Fibroblast of the aortic adventitia (primary cell): ENCODE measurements at places on chromosomes 12 and 14. TPM values are rescaled to one million over a fixed set of nuclear protein-coding genes. Genes with fewer than 3 reads are reported as not detected.

Gene TSPAN19
- total RNA-seq, result 1.7 TPM in 1 of 2 replicates, not detected in the other

Gene MYF6
- total RNA-seq, result not detected in 2 replicates

Gene PRR4
- 3.4 and 7.1 TPM in 2 replicates for total RNA-seq

Gene C1S
- 516 and 790 TPM in 2 replicates for total RNA-seq

Gene EML1
- 80.3 and 163 TPM in 2 replicates for total RNA-seq

Gene SELPLG
- total RNA-seq, result 0.57 and 1.5 TPM in 2 replicates

DNA sequence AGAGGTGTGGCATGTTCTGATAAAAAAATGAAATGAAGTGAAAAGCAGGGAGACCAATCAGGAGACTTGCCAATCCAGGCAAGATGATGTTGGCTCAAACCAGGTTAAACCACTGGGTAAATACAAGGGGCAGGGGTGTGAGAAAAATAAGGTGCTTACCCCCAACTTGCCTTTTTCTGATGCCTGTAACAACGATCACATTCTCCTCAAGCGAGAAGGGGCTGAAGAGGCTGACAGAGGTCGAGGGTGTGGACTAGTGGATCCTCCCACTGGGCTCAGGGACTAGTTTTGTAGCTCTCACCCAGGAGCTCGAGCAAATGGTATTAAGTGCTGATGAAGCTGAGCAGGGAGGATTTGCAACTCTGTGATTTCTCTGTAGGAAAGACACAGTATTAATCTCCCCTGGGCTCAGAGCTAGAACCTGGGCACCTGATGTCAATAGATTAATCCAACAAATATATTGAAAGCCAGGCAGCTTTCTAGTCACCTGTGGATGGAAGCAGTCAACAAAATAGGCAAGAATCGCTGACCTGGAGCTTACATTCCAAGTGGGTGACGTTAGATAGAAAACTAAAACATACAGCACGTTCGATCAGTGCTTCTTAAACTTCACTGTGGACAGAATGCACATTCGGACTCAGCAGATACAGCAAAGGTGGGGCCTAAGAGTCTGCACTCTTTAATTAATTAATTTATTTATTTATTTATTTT lies 15.2 kb upstream of the EAPP start:
- DNase-seq, result peak; percentile 58

- DNase-seq, result peak; percentile 15
Observed at GRCh38 chr14:77965919-77966435, 166.1 kb downstream of the ADCK1 start.

DNA sequence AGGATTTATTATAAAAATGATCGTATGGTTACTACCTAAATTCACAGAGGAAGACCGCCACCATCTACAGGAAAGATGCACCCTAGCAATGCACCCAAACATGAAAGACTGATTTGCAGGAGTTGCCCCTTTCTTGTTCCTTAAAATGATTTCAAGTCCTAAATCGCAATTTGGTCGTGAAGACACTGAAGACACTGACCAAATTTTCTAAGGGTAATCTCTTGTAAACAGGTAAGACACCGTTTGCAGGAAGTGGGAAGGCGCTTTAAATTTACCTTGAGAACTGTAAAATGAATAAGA lies 1.0 kb downstream of the SOS2 start:
- DNase-seq, result no peak

- no peak for DNase-seq
Observed at GRCh38 chr14:106831322-106831720, 1304.9 kb downstream of the TMEM121 start.

GRCh38 chr12:7833831-7834230 lies 38.9 kb downstream of the SLC2A14 start:
- DNase-seq, result no peak

DNA sequence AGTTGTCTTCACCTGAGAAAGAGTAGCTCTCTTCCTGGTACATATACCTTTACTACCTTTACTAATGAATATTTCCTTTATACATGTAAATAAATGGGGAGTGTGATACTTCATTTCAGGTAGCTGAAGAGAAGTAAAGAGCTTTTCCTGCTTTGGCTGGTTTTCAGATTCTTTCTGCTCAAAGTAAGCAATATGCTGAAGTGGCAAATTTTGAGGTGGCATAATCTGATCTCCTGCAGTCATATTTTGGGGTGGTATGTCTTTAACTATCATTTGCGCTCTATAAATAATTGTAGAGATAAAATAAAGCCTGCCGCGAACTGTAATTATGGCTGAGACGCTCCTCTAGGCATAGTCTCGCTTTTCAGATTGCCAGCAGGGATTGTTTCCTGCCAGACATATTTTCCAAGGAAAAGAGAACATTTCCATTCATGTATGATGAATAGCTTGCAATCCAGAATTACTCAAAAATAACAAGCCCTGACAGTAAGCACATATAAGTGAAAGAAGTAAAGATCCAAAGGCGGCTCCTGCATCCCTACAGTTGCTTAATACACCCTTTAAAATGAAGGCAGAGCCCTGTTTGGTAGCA lies 200.7 kb downstream of the C12orf50 start:
- no peak for DNase-seq

GRCh38 chr12:5622280-5622679 lies 190.4 kb downstream of the NTF3 start:
- no peak for DNase-seq

DNA sequence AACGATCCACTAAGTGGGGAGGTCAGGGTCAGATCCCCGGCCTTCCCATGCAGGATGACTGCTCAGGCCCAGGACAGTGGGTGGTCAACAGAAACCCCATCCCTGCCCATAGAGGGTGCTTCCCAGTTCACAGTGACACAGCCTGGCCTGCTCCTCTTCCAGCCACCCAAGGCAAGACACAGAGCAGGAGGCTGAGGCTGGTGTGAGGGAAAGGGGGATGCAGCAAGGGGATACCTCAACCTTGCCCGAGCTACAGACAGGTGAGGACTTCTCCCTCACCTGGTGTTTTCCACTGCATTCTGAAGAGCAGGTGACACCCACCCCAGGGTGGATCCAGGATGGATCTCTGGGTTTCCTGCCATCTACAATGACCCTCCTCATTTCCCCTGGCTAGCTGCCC lies 106.7 kb downstream of the KIF26A start:
- DNase-seq, result no peak

DNA sequence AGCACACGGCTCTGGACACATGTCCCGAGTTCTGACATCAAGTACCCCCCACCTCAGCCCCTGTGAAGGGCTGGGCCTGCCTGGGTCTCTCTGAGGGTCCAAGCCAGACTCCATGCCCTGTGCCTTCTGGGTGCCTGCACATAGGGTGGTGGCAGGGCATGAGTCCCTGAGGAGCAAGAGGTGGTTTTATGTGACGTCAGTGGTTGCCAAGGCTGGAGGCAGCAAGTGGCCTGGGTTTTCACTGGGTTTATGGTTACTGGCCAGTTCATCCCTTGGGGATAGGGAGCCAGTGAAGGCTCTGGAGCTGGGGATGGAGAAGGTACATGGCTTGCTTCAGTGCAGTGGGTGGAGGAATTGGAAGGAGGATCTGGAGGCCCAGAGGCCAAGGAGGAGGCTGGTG lies 51.1 kb upstream of the EML1 start:
- DNase-seq, result no peak

DNA sequence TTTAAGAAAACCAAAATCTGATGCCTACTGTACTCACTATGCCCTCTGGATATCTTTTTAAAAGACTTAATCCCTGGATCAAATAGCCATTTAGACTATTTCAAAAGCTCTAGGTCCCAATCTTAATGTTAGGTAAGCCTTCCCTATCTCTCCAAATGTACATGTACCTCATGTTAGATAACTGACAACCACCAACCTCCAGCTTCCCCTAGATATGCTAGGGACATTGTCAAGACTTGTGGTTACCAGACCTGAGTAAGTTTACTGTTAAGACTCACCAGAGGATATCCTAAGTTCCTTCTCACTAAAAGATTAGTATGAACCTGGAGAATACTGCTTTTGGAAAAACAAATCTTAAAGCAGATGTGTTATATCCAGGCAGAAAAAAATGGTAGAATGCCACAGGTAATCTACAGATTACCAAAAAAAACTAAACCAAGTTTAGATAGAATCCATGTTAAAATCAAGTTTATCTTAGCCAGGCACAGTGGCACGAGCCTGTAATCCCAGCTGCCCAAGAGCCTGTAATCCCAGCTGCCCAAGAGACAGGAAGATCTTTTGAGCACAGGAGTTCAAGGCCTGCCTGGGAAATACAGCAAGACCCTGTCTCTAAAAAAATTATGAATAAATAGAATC lies 9.7 kb downstream of the NAP1L1 start:
- DNase-seq, result no peak

GRCh38 chr12:104167519-104168458 lies 29.8 kb upstream of the NFYB start:
- DNase-seq, result no peak

DNA sequence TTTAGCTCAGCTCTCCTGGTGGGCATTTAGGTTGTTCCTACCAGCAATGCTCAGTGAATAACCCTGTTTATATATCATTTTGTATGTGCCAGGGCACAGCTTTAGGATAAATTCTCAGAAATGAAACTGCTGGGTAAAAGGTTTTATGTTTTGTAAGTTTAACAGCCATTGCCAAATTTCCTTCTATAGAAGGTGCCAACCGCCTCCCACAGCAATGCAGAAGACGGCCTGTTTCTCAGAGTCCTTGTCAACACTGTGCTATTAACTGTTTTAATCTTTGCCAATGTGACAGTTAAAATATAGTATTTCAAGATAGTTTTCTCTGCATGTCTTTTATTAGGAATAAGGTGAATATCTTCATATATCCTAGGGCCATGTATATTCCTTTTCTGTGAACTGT lies 65.0 kb downstream of the PPP1R13B start:
- DNase-seq, result no peak

DNA sequence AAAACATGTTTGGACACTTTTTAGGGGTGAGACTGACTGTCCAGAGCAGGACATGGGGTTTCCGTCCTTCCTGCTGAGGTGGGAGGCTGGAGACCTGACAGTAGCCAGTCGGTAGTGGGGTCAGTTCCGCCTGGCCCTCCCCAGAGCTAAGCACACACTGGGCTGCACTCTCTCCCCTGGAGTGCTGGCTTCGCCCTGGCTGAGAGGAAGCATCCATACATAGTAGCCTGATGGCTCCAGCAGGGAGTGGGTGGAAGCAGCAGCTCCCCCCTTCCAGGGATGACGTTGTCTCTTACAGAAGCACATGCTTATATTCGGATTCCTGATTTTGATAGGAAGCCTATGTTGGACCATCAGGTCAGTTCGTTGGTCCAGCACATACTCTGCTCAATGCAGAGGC lies 40.4 kb downstream of the SFSWAP start:
- no peak for DNase-seq

DNA sequence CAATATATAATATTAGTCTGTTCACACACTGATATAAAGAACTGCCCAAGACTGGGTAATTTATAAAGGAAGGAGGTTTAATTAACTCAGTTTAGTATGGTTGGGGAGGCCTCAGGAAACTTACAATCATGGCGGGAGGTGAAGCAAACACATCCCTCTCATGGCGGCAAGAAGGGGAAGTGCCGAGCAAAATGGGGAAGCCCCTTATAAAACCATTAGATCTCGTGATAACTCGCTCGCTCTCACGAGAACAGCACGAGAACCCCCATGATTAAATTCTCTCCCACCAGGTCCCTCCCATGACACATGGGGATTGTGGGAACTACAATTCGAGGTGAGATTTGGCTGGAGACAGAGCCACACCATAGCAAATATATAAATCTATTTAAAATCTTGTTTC lies 269.8 kb downstream of the ATP23 start:
- DNase-seq, result no peak

DNA sequence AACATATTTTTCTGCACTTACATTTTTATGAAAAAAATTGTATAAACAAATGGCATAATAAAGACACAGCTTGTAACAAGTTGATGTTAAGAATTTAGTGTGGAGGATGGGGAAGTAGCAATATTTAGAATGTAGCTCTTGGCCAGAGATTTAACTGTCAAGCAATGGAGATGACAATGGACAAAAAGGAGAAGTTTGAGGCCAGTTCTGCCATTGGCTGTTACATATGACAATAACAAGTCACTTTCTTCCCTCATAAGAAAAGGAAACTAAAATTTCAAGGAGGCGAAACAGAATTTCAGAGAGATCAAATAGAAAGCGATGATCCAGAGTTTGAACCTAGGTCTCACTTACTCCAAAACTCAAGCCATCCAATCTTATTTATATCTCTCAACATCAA lies 122.8 kb upstream of the CCDC175 start:
- DNase-seq, result no peak

- DNase-seq, result peak; percentile 37
Observed at GRCh38 chr12:85507456-85507855, 227.4 kb downstream of the ALX1 start.

DNA sequence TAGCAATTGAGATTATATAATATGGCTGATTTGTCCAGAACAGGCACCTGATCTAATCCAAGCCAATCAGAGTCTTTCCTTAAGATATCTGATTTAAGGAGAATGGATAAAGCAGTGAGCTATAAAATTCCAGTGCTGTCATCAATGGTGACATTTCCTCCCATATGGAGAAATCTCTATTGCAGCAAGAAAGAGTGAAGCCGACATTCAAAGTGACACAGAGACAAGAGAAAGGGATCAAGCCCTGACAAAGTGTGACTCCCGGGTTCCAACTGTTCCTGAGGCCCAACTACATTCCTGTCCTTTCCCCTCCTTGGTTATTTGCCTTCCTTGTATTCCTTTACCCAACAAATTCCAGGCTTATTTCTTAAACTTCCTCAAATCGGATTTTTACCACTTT lies 430.0 kb upstream of the SOX5 start:
- no peak for DNase-seq

DNA sequence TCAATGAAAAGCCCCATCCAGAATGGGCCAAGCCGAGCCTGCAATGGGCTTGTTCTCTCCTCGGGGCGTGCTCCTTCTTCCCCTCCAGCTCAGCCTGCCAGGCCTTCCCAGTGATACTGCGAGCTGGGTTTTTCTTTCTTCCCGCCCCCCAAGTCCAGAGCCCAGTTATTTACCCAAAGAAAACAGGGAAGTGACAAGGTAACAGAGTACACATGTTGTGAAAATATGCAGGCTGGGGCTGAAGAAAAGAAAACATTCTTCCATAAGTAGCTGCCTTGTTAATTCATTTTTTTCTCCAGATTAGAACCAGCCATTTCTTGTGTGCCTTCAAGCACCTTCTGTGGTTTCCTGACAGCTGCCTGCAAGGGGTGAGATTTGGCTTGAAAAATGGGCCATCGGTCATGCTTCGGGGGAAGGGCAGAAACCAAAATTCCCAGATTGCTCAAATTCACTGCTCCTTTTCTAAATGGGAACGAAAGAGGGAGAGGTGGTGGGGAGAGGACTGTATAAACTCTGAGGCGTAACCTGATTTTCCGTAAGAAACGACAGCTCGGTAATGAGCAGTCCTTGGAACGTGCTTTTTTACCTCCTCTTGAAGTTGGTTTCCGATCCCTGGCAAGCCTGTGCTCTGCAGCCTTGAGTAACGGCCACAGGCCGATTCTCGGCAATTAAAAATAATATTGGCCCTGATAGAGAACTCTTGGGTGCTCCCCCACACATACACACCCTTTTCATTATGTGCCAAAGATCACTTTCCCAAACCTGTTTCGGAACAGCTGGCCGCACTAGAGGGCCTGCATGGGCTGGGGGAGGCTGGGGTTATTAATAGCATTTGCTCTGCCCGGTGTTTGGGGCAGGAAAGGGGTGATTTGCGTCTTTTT lies 229.4 kb downstream of the ZFP36L1 start:
- DNase-seq, result peak; percentile 94

- DNase-seq, result no peak
Observed at GRCh38 chr12:123531091-123531490, 2.4 kb downstream of the RILPL1 start.

- DNase-seq, result no peak
Observed at GRCh38 chr14:69328317-69328716, 68.4 kb downstream of the GALNT16 start.
